ENCODE measurements at places on chromosomes 6 and 20.

DNA sequence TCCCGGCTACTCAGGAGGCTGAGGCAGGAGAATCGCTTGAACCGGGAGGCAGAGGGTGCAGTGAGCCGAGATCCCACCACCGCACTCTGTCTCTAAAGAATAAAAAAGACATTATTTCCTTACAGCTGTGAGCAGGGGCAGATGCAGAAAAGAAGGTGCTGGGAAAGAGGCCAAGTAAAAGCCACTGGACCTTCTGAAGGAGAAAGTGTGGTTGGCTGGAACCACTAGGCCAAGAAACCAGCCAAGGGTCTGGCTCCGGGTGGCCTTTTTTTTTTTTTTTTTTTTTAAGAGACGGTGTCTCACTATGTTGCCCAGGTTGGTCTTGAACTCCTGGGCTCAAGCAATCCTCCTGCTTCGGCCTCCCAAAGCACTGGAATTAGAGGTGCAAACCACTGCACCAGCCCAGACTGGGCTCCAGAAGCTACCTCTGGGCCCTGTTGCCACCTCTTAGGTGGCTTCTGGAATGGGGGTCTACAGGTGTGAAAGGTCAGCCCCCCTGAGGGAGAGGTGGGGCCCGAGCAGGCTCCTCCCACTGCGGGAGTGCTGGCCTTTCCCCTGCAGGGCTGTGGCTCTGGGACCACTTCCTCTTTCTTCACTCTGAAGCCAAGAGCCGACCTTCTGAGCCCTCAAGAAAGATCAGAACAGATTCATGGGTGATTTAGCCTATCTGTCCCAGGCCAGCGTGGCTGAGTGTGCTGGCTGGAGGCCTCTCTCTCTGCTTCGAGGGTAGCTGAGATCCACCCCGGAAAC, at the start of gene FGD2:
Gene FGD2 (plus strand): TSS at position 595 of the 750 bp plus-strand sequence. CDS start 163 bp downstream, outside the sequence.
- DNase-seq, result no peak

GRCh38 chr6:112253841-112254816, at the start of gene LAMA4:
LAMA4 (minus strand) TSS chr6:112254567; CDS start chr6:112254150, 417 bp downstream.
- DNase-seq, result peak; percentile 58

DNA sequence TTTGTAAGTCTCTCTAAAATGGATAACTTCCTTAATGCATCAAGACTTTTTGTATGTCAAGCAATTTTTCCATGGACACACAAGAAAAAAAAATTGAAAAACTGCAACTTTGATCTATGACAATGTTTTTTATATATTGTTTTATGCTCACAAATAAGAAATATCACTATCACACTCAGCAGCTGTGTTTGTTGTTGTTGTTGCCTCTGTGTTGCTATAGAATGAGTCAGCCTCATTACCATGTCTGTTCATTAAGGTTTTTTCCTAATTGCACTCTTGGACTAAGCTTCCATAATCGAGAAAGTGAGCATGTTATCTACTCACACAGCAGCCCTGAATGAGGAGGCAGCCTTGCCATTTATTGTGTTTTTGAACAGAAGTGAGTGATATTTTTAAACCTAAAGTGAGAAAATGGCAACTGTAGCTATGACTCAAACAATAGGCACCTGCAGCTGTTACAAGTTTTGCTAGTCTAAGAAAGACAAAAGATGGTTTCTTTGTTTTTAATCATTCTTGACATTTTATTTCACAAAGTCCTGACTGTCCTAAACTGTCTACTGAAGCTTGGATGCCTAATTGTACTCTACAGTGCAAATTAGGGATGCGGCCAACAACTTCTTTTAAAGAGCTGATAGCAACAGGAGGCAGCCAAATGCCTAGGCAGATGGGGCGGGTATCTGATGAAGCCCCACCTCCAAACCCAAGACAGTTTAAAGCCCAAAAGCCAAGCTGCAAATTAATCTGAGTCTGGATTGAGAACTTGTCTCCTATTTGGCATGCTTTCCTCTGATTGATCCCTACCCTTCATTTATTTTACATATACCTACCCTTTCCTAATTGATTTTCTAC, 77.9 kb upstream of the DOK5 start:
- no peak for DNase-seq

DNA sequence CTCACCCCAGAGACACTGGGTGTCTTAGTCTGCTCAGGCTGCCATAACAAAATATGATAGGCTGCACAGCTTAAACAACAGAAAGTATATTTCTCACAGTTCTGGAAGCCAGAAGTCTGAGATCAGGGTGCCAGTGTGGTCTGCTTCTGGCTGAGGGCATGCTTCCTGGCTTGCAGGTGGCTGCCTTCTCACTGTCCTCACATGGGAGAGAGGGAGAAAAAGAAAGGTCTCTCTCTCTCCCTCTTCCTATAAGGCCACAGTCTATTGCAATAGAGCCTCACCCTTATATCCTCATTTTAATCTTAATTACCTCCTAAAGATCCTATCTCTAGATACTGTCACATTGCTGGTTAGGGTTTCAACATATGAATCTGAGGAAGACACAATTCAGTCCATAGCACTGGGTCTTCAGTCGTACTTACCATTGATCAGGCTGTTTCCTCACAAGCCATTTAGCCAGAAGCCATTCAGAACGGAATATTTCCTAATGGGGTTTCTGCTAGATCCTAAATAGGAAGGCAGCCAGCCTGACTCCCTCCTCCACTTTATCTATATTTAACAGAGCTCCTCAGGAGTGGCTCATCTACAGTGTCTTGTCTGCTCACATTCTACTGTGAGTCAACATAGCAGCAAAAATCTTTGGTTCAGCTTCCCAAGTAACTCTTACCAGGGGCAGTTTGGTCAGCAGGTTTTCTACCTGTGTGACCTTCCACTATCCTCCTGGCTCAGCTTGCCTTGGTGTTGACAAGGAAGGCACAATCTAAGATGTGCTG, 42.2 kb downstream of the CD164 start:
- DNase-seq, result no peak

Data from nephron progenitor cell (in vitro differentiated cells).